ENCODE measurements at places on chromosomes 11 and 22.

DNA sequence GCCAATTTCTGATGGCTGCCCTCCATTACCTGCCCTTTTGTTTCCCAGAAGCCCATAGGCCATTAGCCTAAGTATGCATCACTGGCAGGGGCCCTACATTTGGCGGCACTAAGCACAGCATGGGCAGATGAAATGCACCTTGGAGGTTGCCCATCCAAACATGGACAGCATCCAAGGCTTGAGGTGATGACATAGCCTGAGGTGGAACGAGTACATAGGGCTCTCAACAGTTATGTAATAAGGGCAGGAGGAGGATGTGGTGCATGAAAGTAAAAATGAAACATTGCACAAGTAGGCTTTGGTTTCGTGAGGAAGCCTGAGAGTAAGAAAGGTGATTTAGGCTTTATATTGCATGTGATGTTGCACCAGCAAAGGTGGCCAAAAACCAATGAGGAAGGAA, 148.1 kb downstream of the FAM76B start:
- no peaks in the 10 kb centered on the region for H3K36me3 ChIP-seq
- H3K4me3 ChIP-seq, result no peak overlapping the region
- H3K27ac ChIP-seq, result no peak overlapping the region
- no peaks in the 10 kb centered on the region for H3K27me3 ChIP-seq
- DNase-seq, result no peak

DNA sequence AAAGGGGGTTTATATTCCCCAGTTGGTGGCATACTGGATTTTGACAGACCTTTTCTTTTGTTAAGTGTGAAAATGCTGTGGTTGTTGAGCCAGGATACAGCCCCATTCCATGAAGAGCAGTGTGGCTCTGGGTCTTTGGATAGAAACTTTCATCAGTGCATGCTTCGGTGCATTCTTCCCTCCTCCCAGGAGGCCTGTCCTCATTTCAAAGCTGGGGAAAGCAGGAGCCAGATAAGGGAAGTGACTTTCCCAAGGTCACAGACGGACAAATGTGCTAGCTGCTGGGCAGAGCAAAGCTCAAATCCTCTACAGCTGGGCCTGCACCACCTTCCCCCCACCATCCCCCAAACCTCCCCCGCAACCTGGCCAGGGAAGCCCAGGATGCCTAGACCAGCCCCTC, 184.5 kb upstream of the NTM start:
- H3K4me1 ChIP-seq, result no peaks in the 10 kb centered on the region
- DNase-seq, result no peak
- peaks cover 4% of the 10 kb centered on the region for H3K27me3 ChIP-seq
- H3K4me3 ChIP-seq, result no peak overlapping the region
- H3K27ac ChIP-seq, result no peak overlapping the region

DNA sequence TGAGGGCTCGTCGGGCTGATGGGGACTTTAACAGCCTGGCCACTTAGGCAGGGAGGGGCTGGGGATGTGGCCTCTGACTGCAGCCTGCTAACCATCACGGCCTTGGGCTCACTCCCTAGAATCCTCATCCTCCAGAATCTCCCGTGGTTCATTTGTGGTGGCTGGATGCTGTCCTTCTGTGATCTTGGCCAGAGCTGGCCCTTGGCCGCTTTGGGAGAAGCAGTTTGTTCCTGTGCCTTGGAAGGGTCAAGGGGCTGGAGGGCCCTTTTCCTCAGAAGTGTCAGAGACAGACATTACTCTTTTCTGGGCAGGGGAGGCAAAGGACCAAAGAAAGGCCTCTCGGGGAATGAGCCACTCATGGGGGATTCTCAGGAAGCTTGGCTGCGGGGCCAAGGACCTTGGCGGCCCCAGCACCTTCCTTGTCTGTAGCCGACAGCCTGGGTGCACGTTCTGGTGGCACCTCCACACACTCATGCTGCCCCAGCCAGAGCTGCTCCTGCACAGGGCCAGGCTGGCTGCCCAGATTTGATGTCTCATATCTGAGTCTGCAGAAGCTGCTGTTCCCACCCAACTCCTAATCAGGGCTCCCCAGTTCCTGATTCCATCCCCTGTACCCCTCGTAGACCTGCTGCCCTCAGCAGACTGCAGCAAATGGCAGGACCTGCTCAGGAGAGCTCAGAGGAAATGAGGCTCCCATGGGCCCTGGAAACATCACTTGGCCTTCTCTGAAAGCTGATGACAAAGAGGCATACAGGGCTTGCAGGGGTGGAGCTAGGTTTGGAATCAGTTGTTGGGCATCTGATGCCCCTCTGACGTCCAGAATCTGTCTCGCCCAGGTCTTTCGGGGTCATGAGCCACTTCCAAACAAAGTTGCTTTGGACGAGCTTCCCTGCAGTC, 107.7 kb downstream of the CTTN start:
- no peak for DNase-seq
- H3K4me3 ChIP-seq, result no peak overlapping the region
- H3K27me3 ChIP-seq, result peaks cover 7% of the 10 kb centered on the region
- H3K36me3 ChIP-seq, result no peaks in the 10 kb centered on the region
- no peaks in the 10 kb centered on the region for H3K4me1 ChIP-seq

DNA sequence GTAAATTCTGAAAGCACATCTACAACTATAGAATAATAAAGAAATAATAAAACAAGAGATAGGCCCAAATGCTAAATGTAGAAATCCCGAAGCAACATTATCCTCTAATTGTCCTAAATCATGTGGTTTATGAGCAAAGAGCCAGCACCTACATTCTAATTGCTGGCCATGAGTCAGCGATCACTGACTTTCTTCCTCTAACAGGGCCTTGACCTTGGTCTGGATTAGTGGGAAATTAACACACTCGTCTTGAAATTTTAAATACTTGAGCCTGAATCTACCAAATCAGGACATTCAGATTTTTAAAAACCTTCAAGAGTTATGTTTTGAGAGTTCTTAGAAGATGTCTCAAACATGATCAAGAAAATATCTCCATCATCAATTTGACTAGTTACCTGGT, 727.6 kb downstream of the METTL15 start:
- no peak overlapping the region for H3K4me3 ChIP-seq
- no peak overlapping the region for H3K27ac ChIP-seq
- H3K4me1 ChIP-seq, result no peaks in the 10 kb centered on the region
- no peaks in the 10 kb centered on the region for H3K27me3 ChIP-seq
- H3K36me3 ChIP-seq, result no peaks in the 10 kb centered on the region

DNA sequence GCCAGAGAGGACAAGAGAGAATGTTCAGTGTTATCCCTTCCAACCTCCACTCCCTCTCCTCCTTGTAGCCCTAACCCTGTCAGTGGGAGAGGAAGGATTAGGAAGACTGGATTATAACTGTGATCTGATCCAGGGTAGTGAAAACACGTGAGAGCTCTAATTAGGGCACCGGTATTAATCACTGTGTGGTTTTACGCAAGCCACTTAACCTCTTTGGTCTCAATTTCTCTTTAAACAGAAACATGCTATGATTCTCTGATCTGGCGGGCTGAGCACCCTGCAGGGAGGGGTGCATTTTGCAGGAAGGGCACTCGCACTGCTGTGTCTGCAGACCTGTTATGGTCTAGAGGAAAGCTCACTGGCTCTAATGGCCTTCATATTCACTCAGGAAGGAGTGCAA, 11.5 kb downstream of the RPL27A start:
- H3K4me1 ChIP-seq, result peaks cover 30% of the 10 kb centered on the region
- peaks cover 64% of the 10 kb centered on the region for H3K36me3 ChIP-seq
- no peaks in the 10 kb centered on the region for H3K27me3 ChIP-seq
- H3K27ac ChIP-seq, result peak overlapping the region; percentile 75
- DNase-seq, result no peak

DNA sequence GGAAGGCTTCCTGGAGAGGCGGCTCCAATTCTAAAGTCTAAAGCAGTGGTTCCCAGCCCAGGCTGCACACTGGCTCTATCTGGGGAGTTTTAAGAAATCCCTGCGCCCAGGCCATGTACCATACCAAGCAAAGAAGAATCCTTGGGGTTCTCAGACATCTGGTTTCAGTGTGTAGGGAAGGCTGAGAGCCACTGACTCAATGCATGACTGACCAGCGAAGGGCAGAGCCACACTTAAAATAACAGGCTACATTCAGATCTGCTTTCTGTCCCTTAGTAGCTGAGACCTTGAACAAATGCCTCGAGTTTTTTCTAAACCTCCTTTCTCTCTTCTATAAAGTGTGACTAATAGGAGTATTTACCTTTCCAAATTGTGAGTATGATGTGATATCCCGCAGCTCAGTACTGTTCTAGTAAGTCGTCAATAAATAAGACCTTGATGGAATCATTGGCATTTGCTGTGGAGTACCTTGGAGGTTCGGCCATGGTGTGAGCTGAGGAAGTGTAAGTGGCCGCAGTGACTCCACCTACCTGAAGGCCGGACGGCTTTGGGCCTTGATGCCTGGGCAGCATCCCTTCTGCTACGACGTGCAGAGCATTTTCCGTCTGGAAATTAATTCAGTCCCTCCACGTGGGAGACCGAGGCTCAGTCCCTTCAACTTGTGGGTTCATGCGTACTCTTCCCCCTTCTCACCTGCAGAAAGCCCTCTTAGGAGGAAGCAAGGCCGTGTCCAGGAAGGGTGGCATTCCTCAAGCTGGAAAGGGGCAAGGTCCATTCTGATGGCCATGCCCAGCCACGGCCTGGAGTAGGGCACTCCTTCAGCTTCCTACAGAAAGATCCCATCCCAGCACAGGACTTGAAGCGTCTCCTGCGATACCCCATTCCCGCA, 25.1 kb downstream of the GLB1L2 start:
- no peaks in the 10 kb centered on the region for H3K36me3 ChIP-seq
- H3K27ac ChIP-seq, result no peak overlapping the region
- DNase-seq, result no peak
- H3K27me3 ChIP-seq, result peaks cover 3% of the 10 kb centered on the region
- H3K4me3 ChIP-seq, result no peak overlapping the region

- no peak for DNase-seq
- no peak overlapping the region for H3K4me3 ChIP-seq
- peak overlapping the region; percentile 63 for H3K27ac ChIP-seq
- peaks cover 96% of the 10 kb centered on the region for H3K4me1 ChIP-seq
These were observed 29.8 kb downstream of the MTMR3 start for GRCh38 chr22:29912605-29913398.

DNA sequence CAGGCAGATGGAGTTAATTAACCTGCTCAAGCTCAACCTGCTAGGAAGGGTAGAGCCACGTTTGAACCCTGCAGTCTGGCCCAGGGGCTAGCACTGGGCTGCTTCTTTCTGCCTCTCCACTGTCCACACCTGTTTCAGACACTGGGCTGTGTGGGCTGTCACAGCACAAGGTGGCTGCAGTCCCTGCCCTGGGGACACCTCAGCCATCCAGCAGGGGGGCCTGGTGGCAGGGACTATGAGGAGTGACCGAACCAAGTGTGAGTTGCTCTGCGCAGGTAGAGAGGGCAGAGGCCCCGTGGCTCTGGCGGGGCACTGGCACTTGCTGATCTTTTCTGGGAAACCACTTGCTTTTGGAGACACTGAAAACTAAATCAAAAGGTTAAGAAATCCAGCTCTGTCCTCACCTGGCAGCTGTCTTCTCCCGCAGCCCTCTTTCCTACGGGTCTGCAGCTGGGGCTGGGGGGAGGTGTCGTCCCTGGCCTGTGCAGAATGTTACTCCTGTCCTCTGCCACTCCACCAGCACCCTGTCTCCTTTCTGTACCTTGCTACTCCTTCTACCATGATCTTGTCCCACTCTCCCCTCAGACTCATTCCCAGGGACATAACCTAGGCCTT, 5.8 kb downstream of the BAD start:
- H3K36me3 ChIP-seq, result peaks cover 16% of the 10 kb centered on the region
- DNase-seq, result no peak
- peaks cover 42% of the 10 kb centered on the region for H3K4me1 ChIP-seq
- H3K27ac ChIP-seq, result no peak overlapping the region
- H3K4me3 ChIP-seq, result no peak overlapping the region

- no peak overlapping the region for H3K4me3 ChIP-seq
- no peak overlapping the region for H3K27ac ChIP-seq
- H3K36me3 ChIP-seq, result no peaks in the 10 kb centered on the region
- peaks cover 34% of the 10 kb centered on the region for H3K4me1 ChIP-seq
- H3K27me3 ChIP-seq, result no peaks in the 10 kb centered on the region
- no peak for DNase-seq
These were observed 33.1 kb upstream of the CYB5R3 start for GRCh38 chr22:42682113-42682851.

GRCh38 chr11:69115586-69116560, 39.9 kb upstream of the SMIM38 start:
- no peaks in the 10 kb centered on the region for H3K27me3 ChIP-seq
- no peaks in the 10 kb centered on the region for H3K36me3 ChIP-seq
- H3K27ac ChIP-seq, result peak overlapping the region; percentile 82

DNA sequence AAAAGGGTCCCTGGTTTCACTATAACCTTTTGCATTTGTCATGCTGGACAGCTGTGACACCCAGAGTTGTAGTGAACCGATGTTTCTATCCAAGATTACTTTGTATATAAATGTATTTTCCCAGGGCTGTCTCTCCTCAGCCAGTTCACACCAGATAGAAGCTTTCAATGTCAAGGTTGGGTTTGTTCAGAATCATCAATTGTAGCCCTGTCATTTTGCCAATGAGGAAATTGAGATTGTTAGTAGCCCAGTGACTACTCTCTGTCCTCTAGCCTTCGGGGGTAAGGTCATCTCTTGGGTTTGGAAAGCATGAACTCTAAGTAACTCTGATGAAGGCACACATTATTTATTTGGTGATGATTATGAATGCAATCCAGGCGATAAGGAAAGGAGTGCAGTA, 165.6 kb downstream of the DBX1 start:
- H3K4me3 ChIP-seq, result no peak overlapping the region
- no peak overlapping the region for H3K27ac ChIP-seq
- H3K36me3 ChIP-seq, result no peaks in the 10 kb centered on the region
- DNase-seq, result no peak

- H3K4me3 ChIP-seq, result no peak overlapping the region
- no peaks in the 10 kb centered on the region for H3K27me3 ChIP-seq
- H3K4me1 ChIP-seq, result no peaks in the 10 kb centered on the region
- no peak overlapping the region for H3K27ac ChIP-seq
These were observed 36.8 kb upstream of the OR5P2 start for GRCh38 chr11:7833527-7833926.

DNA sequence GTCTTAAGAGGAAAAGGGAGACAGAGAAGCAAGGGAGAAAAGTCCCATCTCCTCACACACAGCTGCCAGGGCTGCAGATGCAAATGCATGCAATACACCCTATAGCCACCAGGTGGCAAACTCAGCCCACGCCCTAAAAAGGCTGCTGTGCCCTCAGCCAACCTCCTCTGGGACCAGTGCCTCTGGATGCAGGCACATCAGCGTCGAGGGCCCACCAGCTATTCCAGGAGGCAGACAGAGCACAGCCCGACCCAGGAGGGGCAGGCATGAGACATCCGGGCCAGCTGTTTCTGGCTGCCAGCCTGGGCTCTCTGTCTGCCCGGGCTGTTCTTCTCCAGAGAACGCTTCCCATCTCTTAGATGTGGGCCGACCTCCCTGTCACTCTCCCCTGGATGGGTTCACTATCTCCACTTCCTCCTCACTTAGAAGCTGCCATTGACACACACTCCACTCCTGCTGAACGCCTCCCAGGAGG, 39.7 kb downstream of the TPBGL start:
- DNase-seq, result peak; percentile 93
- no peak overlapping the region for H3K4me3 ChIP-seq
- peaks cover 36% of the 10 kb centered on the region for H3K4me1 ChIP-seq
- no peak overlapping the region for H3K27ac ChIP-seq

- no peak overlapping the region for H3K4me3 ChIP-seq
- H3K4me1 ChIP-seq, result no peaks in the 10 kb centered on the region
- H3K27ac ChIP-seq, result peak overlapping the region; percentile 8
- H3K36me3 ChIP-seq, result no peaks in the 10 kb centered on the region
These were observed 37.5 kb upstream of the TSKU start for GRCh38 chr11:76745561-76746207.

- H3K36me3 ChIP-seq, result no peaks in the 10 kb centered on the region
- peak overlapping the region; percentile 98 for H3K27ac ChIP-seq
- DNase-seq, result no peak
These were observed 2.4 kb downstream of the PHF21A start for GRCh38 chr11:46118702-46119351.

Data from stomach (tissue), 19 donors.